ENCODE measurements at places on chromosomes 7 and 10.

DNA sequence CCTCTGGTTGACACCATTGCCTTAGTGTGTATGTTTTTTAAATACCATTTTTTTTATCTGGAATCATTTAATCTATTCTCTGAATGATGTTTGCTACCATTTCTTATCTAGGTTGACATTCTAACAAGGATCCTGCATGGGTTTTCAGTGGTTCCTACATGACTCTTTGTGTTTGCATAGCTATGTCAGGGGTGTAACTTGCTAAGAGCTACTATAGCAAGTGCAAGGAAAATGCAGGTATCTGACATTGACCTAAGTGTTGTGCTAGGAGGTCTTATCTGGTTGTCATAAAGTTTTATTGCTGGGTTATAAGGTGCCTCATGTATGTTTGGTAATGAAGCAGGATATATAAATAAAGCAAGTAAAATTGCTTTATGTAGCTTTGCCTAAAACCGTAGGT lies 183.2 kb downstream of the PLXDC2 start:
- no peak for DNase-seq

DNA sequence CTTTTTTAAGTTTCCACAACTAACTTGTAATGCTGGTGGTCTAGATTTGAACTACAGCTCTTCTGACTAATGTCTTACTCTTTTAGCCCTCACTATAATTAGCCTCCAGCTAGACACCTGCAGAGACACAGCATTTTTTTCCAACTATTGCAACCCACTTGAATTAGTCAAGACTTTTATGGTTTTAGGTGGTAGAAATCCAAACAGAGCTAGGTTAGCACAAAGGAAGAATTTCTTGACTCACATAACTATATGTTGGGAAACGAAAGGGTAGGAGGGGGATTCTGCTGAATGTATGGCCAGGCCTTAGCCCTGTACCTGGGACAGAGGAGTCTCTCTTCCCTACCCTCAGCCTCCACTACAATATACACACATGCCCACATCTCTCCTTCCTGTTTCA lies 586.1 kb downstream of the INHBA start:
- DNase-seq: no peak

DNA sequence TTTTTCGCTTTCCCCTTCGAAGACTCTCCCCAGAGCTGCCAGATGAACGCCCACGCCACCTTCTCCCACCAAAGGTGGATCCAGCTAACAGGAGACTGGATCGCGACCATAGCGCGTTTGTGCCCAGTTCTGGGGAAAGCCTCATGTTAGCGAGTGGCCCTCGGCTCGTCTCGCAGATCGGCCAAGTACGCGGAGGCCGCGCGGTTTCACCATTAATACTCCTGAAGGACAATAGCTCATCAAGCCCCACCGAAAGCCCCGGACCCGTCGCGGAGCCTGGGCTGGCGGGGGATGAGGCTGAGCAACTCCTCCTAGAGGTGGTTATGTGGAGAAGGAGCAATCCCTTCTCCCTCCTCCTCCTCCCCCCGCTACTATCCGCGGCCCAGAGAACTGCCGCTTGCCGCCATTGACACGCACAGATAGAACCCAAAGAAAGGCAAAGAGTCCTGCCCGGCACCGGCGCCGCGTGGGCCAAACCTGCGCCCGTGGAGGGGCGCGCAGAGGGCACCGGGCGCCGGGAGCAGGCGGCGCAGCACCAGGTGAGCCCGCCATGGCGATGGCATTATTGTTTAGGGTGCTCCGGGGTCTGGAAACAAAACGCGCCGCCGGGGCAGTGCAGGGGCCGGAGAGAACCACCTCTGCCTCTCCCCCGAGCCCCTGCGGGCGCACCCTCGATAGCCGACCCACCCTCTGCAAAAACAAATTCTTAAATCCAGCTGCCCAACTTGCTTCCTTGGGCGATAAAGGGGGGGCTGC lies at the start of gene MACROH2A2:
TSS of gene MACROH2A2 (plus strand) at position 385 of the 756 bp plus-strand sequence. CDS start 22,813 bp downstream, outside the sequence.
- DNase-seq: peak; percentile 59

DNA sequence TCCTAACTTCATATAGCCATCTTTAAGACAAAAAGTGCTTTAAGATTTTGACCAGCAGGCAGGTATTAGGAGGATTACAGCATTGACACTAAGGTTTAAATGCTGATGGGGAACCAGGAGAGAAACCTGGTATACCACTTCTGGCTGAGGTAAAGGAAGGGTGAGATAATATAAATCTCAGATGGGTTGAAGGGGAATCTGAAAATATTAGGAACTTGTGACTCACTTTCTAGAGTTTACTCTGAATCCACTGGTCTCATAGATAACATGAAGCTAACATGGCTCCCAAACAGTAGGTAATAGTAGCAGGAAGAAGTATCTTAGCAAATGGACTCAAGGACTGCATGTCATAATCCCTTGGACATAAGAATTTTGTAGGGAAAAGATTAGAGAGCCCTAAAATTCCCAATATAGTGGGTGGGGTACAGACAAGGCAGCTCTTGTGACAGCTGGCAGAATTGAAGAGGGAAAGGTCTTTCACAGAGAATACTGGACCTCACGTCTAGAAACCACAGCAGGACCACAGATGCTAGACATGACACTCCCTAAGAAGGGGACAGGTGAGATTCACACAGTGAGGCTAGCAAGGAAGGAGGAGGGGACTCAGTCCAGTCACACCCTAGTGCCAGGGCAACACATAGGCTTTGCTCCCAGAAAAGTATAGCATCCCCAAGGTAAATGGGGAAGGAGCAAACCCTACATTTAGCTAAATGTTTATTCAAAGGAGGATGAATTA lies 3.5 kb downstream of the PTTG1IP2 start:
- no peak for DNase-seq

- no peak for DNase-seq
Measured at GRCh38 chr10:131129544-131129943, 182.0 kb downstream of the TCERG1L start.

GRCh38 chr7:1540776-1541271 lies 10.3 kb downstream of the MAFK start:
- DNase-seq: peak; percentile 13

- no peak for DNase-seq
Measured at GRCh38 chr10:6204063-6204340, 1.3 kb downstream of the PFKFB3 start.

DNA sequence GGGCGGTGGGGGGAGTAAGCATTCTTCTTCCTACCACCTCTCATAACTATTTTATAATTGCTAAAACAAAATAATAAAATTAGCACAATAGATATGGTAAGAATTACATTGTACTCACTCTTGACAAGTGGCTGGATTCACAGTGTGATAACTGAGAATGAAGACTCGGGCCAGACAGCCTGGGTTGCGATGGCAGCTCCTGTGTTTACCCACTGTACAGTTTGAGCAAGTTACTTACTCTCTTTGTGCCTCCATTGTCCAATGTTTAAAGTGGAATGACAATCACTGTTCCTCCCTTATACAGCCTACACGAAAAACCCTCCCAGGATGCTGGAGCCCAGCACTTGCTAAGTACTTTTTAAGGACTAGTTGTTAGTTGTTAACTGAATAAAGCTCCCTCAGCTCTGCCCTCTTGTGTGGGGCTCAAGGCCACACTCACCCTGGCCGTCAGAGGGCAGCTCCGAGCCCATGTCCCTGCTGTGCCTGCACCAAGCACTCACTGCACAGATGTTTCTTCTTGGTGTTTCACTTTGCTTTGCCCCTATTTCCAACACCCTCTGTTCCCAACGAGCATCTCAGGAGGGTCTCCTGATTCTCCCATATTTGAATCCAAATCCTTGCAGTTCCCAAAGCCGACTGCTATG lies 56.4 kb upstream of the NPS start:
- no peak for DNase-seq

DNA sequence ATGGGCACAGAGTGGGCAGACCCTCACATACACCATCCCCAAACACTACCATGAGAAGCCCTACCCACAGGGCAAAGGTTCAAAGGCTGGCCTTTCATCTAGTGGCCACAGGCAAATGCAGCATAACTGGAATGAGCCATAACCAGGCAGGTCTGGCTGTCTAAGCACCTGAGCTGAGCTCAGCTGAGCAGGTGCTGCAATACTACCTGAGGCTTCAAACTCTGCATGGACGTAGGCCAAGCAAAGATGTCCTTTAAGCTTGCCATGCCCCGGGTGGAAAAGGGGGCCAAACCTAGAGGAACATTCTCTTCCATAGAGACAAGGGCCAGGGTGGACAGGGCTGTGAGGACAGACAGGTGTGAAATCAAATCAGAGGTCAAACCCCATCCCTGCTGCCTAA lies 65.3 kb upstream of the CAMK2B start:
- no peak for DNase-seq

DNA sequence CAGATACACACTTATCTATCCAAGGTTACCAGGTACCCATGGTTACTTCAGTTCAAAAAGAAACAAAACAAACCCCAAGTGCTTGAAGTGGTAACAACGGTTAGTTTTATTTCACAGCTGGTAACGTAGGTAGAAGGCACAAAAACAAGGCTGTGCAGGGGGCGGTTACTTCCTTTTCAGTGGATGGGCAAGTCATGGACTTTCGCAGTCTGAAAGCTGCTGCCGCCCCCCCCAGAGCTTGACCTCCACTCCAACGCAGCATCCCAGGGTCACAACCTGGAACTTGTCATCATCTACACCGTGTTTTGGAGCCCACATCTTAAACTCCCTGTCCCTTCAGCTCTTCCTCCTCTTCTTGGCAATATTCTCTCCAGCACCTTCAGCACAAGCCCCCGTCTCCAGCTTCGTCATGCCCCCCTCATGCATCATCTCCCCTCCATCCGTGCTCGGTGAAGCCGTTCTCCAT lies 181.2 kb upstream of the ITGB1 start:
- DNase-seq: no peak

GRCh38 chr7:120502132-120502531 lies 229.2 kb downstream of the KCND2 start:
- DNase-seq: no peak

DNA sequence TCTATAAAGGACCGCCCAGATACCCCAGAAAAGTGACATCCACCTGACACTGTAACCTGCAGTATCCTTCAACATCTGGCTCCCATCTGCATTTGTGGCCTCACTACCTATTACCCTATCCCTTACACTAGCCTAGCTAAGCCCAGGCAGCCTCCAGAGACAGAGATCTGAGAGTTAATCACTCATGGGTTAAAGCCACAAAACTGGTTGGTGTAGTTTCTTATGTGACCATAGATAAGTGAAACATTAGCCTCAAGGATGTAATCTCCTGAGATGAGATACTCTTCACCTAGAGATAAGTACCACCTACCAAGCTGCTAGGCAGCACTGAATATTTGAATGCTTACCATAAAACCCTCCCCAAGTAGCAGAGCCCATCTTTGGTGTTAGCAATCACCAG lies 35.4 kb downstream of the CTTNBP2 start:
- DNase-seq: no peak

DNA sequence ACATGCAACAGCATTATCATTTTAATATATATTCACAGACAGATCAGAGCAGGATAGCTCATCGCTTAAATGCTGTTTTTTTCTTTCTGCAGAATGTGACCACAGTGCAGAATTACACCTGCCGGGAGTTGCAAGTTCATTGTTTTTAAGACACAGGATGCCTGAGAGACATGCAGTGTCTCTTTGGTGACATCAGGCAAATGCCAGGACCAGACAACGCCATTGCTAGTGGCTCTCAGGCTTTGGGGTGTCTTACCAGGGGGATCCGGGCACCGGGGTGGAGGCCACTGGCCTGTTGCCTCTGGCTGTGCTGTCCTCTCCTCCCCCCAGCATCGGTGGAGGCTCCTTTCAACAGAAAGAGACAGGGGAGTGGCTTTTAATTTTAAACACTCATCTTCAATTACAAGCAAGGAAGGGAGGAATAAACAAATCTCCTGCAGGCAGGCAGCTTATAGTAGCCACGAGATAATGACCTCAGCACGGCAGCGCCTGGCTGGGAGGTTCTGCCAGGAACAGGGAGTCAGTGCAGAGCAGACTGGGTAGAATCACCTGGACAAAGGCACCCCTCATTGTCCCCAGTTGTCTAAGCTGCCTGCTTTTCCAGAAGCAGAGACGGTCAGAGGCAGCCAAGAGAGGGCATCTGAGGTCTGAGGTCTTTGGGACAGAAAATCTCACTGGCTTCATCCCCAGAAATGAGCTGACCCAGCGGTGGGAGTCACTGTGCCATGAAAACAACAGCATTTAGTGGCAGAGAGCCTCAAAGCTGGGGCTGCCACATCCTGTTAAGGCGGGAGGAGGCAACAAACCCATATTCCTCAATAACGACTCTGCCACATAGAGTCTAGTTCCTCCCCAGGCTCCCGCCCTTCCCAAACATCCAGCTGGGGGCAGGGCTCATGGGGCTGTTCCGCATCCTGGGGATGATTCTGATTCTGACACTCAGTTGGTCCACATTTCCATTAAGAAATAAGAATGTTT lies 148.4 kb downstream of the TCERG1L start:
- no peak for DNase-seq

DNA sequence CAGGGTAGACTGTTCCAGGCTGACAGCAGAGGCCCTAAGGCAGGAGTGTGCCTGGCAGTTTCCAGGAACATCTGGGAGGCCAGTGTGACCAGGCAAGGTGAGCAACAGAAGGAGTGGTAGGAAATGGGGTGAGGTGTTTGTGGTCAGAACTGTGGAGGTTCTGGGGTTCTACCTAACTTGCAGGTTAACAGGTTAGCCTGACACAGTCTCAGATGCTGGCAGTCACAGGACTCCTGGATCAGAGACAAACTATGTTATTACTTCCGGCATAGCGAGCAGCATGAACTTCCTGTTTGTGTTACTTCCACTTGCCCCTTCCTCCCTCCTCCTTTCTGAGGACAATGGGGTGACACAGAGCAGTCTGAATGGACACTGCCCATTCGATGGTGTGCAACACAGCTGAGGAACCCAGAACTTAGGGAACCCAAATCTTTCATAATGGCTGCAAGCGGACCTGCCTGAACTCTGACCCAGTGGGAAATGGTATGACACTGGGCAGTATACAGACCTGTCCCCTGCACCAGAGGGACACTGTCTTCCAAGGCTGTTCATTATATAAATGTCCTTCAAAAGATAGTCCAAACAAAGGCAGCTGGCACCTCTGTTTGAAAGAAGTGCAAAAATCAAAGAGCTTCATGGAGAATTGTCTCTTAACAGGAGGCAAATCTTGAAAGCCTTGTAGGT lies 3.9 kb upstream of the SAR1A start:
- DNase-seq: no peak

- DNase-seq: no peak
Measured at GRCh38 chr7:30513762-30514161, 9.1 kb upstream of the GGCT start.

GRCh38 chr7:151459726-151460473 lies 20.0 kb upstream of the CRYGN start:
- DNase-seq: peak; percentile 79

DNA sequence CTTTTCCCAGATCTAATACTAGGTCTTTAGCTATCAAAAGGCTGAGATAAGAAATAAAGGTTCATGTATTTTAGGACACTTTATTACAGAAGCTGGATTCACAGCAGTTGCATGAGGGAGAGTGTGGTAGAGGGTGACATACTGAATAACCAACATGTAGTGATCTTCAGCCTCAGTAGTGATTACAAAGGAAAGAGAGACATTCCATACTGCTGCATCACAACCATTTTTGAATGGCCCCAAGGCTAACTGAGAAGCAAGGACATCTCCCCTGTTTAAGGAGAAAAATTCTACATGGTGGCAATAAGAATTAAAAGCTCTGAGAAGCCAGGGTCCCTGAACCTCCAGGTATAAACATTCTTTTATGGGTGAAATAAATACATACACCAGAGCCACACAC lies 35.3 kb downstream of the COG5 start:
- DNase-seq: no peak

All from heart right ventricle (tissue), 16 donors.